Fibroblast of mammary gland (primary cell): ENCODE measurements at places on chromosomes 4 and X.
A peak's percentile ranks its signal among the peaks of the same experiment; 100 is the strongest.

DNA sequence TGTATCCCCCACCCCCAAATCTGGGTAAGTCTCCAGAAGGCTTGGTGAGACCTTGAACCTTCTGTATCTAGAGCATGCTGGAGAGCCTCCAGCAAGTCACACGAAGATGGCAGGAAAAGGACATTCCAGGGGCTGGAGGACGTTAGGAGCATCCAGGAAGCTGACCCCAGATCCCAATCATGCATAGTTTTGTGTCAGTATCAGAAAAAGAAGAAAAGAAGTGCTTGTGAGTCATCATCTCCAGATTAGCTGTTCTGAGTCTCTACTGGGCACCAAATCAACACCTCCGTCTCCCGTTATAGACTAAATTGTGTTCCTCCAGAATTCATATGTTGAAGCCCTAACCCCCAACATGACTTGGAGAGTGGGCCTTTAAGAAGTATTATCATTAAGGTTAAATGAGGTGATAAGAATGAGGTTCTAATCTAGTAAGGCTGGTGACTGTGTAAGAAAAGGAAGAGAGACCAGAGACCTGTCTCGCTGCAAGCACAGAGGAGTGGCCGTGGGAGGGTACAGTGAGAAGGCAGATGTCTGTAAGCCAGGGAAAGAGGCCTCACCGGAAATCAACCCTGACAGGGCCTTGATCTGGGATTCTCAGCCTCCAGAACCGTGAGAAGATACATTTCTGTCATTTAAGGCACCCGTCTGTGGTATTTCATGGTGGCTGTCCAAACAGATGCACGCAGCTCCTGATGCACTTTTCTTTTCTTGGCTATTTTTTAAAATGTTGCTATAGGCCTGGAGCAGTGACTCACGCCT, 38.1 kb upstream of the CLDN24 start:
- DNase-seq: peak; percentile 52

DNA sequence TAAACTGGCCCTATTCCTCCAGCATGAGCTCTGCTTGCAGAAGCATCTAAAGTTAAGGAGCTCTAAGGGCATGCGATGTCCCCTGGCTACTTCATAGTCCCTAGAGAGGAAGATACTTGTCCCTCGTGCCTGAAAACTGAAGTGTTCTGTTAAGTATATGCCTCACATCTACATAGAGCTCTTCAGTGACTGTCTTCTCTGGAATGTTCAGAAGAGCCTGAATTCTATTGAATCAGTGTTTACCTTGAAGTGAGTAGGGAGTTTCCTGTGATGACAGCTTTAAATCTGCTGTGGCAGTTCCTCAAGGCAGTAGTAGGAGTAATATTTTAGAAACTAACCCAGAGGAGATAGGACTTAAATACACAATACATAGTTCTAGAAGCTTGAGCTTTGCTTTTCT, 111.2 kb downstream of the ZNF518B start:
- DNase-seq: no peak

DNA sequence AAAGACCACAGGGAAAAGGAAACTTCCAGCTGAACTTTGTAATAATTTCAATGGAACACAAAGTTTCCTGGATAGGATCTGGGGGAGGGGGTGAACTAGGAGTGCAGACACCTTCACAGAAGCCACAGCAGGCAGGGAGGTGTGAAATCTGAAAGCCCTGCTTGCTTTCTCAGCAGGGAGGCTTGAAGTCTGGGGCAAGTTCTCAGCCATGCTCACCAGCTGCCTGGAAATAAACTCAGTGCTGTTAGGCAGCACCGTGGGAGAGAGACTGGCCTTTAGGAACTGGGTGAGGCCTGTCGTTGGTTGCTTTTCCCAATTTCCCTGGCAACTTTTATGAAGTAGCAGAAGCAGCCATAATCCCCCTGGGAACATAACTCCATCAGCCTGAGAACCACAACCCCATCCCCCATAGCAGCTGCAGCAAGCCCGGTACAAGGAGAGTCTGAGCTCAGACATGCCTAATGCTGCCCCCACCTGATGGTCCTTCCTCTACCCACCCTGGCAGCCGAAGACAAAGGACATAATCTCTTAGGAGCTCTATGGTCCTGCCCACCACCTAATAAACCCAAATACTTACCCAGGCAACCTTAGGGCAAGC, 39.2 kb upstream of the NMU start:
- no peak for DNase-seq

- no peak for DNase-seq
These were observed 13.2 kb downstream of the ATP8A1 start for GRCh38 chr4:42643685-42644084.

DNA sequence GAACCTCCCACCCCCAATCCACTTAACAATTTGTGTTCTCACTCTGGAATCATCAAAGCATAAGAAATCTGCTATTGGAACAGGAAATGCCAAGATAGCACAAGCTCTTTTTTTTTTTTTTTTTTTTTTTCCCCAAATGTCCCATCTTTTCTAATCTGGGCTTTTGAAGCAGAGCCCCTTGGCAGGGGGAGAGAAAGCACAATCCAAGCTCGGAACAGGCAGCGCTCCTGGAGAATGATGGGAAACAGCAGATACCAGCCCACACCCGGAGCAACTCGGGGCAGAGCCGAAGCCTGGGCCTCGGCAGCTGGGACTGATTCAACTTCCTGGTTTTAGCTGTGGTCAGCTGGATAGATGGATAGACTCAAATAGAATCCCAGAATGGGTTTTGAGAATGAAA, 235.1 kb downstream of the QDPR start:
- DNase-seq: peak; percentile 50

DNA sequence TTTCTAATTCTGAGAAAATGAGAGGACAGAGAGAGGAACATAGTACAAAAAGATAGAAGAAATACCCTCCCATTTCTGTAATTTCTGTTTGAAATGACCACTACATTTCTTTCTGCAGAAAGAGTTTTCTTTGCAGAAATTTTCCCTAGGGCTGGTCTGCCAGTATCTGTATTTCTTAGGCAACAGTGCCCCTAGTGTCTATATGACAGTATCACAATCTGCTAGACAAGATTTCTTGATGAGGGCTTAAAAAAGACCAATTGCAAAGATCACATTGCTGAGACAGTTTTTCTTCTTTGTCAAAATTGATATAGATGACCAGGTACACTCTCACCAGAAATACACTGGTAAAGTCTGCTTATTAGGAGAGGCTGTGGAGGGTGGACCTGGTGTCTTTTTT, 81.0 kb upstream of the ZDHHC15 start:
- peak; percentile 36 for DNase-seq

- peak; percentile 49 for DNase-seq
These were observed 115.1 kb downstream of the CAMK2D start for GRCh38 chr4:113646442-113646822.

GRCh38 chrX:93422693-93423092, 250.7 kb downstream of the NAP1L3 start:
- DNase-seq: peak; percentile 14

- no peak for DNase-seq
These were observed 167.8 kb downstream of the PCDH10 start for GRCh38 chr4:133316909-133317308.

DNA sequence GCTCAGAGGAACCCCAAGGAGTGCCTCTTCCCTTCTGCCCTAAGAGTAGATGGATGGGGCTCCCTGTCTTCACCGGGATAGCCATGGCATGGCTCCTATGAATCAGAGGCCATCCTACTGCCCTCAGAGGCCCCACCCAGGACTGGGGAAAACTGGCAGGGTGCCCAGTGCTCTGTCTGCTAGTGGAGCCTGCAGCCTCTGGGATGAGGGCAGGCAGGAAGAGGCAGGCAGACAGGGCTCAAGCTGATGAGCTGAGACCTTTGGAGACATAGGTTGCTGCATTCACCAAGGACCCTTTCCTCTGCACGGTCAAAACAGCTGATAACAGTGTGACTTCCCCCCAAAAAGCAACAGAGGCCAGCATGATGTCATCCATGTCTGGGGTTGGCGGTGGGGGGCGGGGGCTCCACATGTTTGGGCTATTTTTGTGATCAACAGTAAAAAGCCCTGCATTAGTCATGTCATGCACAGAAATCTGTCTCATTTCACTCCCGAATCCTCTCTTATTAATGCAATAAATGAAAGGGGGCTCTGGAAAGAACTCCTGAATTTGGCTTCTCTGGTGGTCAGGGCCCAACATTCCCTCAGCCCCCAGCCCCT, 207.6 kb upstream of the MAMLD1 start:
- peak; percentile 75 for DNase-seq

DNA sequence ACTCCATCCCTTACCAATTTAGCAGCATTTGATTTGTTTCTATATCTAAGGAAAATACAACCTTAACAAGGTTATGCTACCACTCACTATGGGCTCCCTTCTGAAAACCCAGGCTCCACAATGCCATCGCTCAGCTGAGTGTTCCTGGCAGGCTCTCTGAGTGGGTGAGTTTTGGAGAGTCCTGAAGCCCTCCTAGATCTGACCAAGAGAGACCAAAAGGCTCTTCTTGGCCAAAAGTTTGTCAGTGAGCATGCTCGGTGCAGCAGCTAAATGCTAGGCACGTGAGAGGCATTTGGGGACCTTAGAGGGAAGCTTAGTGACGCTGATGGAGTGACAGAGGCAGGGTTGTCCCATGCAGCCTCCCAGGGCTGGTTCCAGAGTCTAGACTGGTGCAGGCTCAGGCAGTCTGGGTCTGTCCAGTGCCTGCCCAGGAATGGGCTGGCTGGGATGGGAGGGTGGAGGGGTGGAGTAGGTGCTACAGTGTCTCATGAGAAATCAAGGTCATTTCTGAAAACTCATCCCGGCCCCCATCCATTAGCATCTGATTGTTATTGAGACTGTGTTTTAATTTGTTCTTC, 346.8 kb downstream of the NR3C2 start:
- DNase-seq: no peak

GRCh38 chr4:183828839-183829238, 76.3 kb upstream of the STOX2 start:
- no peak for DNase-seq

DNA sequence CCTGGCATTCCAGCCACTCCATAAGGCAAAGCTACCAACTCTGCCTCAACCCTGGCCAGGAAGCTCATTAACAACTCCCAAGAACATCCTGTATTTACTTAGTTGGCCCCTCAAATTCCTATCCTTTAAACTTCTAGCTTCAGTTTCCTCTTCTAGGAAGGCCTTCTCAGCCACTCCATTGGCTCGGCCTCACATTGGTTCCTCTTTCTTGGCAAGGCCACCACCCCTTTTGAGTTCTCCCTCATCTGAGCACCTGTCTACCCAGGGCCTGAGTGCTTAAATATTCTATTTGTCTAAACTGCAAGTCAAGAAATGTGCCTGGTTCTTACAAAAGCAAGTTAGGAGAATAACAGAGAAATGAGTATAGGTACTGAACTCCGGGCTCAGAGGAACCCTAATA, 10.0 kb downstream of the SMC1A start:
- no peak for DNase-seq

GRCh38 chrX:119753639-119754257, 4.6 kb upstream of the SOWAHD start:
- DNase-seq: peak; percentile 51

- no peak for DNase-seq
These were observed 233.9 kb downstream of the CHIC2 start for GRCh38 chr4:53830511-53830910.

GRCh38 chr4:154004016-154004415, 215.1 kb upstream of the SFRP2 start:
- DNase-seq: peak; percentile 77

DNA sequence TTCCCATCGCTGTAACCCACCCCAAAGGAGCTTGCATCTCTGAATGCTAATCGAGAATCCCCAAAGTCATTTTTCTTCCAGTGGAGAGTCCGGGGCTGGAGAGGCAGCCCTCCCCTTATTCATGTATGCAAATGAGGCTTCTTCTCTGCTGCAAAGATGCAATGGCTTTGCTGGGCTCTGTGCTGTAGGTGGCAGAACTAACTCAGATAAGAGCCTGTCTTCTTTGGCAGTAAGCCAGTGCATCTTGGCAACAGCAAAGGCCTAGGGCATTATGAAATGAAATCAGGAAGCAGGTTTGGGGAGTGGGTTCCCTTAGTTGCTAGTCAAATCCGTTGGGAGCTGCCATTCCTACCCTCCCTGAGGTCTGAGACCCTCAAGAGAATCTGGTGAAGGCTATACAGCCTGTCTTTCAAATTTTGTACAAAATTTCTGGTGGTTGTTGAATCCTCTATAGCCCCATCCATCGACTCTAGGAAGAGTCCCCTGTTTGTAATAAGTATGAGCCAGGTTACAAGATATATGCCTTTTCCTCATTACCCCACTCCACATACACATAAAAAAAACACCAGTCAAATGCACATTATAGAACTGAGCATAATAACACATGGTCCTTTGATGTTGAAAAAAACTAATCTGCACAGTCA, 290.6 kb upstream of the TAPT1 start:
- peak; percentile 80 for DNase-seq

DNA sequence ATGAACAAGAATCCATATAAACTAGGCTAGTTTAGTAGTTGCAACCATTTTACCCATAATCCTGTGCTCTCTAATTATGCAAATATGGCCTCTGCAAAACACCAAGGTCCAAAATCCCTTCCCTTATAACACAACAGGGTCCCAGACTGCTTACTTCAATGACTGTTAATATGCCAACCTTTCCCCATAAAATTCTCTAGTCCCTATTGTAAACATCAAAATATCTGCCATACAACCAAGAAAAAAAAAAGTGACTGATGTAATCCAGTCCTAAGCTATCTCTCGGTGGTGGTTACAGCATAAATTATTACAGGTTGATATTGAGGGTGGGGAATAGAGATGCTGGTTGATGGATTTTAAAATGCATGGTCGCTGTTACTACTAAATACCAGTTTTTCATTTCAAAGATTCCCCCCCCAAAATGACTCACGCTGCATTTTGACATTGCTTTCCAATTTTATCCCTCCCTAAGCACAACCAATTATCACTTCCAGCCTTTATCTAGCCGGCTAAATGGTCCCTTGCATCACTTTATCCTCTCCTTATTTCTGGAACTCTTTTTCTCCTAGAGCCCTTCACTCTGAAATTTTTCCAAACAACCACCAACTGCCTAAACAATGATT, 44.8 kb downstream of the TSPAN5 start:
- peak; percentile 25 for DNase-seq

GRCh38 chrX:155263854-155264628, at the start of gene RAB39B:
TSS of gene RAB39B (minus strand) at chrX:155264491. CDS start at chrX:155264288, 203 bp downstream.
- peak; percentile 75 for DNase-seq

DNA sequence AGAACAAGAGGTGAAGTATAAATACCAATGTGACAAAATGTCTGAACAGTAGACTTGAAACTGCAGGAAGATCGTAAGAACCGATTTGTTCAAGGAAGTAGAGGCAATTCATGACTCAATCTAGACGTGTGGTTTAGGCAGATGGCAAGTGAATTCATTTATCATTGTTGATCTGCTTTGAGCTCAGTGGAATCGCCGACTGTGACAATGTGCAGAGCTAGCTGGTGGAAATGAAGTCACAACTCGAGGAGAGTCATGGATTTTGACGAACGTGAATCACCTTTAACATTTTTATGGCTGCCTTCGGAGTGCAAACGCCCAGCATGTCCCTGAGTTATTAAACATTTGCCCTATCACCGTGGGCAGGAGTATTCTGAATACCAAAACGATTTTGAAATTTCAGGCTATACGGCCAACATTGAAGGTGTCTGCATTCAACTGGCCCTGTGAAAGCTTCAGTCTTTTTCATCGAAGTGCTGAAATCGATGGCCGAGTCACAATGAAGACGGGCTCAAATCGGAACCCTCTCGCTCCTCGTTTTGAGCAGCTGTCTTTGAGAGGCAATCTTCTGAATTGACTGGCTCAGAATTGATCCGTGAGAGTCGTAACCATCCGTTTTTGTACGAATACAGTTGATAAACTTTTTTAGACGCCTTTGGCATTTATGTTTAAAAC, 689 bp upstream of the OGT start:
- peak; percentile 82 for DNase-seq

GRCh38 chr4:175944126-175944910, 121.3 kb upstream of the WDR17 start:
- DNase-seq: no peak
